ENCODE measurements at places on chromosomes 2 and 18.

DNA sequence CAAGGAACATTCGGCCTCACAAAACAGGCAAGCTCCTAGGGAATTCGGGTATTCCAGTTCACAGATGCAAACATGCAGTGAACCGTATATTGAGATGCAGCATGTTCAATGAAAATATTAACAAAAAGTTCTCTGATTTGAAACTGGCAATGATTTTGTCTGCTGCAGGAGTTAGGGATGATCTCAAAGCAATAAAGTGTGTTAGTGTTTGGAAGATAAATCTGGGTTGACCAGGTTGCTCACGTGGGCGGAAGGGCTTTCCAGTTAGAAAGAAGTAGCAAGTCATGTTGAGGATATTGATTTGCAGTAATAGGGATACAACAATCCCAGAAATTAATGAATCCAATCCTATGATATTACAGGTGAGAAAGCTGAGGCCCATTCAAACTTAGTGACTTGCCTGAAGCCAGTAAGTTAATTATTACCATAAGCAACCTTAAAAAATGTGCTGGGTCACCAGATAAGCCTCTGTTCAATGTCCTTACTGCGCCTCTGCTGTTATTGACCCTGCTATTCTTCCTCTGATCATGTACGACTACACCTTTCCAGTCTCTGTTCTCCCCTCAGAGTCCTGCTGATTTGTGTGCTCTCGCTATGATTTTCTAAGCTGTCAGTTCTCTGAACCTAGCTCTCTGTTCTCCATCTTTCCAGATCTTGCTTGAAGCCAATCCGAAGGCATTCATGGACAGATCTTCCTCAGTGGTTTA, 370.8 kb downstream of the DSEL start:
- DNase-seq: no peak

GRCh38 chr2:158740127-158740526, 55.0 kb upstream of the DAPL1 start:
- DNase-seq: no peak

DNA sequence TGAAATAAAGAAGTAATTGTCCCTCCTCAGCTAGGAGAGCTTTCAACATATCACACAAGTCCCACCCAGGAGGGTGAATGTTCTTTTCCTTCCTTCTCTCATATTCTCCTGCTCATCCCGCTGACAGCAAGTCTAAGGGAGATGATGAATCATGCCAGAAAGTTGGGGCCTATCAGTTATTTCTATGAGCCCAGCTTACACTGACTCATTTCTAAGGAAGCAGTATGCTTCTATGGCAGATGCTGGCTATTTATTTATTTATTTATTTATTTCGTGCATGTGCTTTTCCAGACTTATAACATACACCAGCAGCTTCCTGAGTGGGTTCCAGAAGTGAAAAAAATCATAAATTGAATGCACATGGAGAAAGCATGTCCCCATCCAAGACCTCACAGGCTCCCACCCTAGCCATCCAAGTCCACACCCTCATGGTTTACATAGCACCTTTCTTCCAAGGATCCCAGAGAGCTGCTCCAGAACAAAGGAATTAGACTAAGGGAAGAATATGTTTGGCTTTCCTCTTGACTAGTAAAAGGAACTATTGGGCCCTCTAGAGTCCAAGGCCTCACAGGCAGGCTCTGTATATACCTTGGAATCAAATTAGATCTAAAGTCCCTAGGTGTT, 1074.2 kb upstream of the ZEB2 start:
- no peak for DNase-seq

- no peak for DNase-seq
Observed at GRCh38 chr2:220123751-220124150, 496.3 kb downstream of the SLC4A3 start.

DNA sequence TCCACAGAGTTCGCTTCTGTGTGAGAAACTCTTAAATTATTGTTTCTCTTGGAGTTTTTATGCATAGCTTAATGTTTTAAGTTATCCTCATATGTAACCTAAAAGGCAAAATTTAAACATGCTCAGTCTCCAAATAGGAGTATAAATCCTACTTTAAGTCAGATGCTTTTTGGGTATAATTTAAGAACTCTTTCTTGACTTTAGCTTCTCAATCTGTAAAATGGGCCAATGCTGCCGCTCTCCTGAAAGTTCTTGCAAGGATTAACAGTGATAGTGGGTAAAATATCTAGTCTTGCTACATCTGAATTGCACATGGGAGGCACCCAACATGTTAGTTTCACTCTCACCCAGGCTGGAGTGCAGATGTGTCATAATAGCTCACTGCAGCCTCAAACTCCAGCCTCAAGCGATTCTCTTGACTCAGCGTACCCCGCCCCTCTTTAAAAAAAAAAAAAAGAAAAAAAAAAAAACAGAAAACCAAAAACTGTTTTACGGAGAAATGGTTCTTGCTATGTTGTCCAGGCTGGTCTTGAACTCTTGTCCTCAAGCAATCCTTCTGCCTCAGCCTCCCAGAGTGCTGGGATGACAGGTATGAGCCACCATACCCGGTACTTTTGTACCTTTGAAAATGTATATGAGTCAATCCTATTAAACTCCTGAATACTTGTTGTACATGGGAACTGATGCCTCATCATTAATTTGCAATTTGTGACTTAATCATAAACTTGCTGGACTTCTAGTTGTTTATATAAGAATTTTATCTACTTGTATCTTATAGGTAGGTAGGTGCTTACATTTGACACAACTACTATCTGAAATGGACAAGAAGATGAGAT, 1.8 kb downstream of the FBXO48 start:
- DNase-seq: no peak

GRCh38 chr2:207231106-207231865, 65.5 kb upstream of the KLF7 start:
- no peak for DNase-seq

DNA sequence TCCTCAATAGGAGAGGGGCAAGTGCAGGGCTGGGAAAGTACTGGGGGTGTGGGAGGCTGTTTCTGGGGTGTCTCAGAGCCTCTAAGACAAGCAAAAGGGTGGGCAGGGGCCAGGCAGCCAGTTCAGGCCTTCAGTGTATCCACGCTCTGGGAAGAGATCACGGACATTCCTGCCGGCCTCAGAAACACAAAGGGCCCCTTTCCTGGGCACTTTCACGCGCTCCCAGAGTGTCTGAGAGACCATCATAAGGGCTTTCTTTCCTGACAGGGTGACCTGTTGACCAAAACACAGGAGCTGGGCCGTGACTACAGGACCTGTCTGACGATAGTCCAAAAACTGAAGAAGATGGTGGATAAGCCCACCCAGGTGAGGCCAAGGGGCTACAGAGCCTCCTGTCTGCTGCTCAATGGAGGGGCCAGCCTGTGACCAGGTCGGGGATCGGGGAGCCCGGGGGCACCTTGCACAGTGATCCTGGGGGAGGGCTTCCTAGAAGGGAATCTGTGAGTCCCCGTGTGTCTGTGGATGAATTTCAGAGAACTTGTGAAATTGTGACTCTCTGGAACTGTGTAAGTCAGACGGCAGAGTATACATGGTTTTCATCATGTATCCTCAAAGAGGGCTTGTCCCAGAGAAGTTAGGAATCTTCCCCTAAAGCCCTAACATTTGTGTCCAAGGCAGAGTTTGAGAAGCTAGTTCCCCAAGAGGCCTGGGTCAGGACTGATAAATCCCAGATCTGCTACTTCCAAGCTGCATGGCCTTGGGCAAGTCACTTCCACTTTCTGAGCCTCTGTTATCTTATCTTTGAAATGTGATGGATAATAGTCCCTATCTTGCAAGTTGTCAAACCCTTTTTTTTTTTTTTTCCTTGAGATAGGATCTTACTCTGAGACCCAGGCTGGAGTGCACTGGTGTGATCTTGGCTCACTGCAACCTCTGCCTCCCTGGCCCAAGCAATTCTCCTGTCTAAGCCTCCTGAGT, 1.8 kb downstream of the GNLY start:
- DNase-seq: no peak

- DNase-seq: no peak
Observed at GRCh38 chr18:11759456-11759855, 70.4 kb downstream of the GNAL start.
